ENCODE measurements at places on chromosomes 7 and 10. TPM values are rescaled to one million over a fixed set of nuclear protein-coding genes. Genes with fewer than 3 reads are reported as not detected.

- DNase-seq: no peak
Observed at GRCh38 chr10:44829426-44829825, 81.7 kb upstream of the TMEM72 start.

GRCh38 chr7:151252961-151253711 lies 4.6 kb upstream of the SMARCD3 start:
- DNase-seq: no peak

DNA sequence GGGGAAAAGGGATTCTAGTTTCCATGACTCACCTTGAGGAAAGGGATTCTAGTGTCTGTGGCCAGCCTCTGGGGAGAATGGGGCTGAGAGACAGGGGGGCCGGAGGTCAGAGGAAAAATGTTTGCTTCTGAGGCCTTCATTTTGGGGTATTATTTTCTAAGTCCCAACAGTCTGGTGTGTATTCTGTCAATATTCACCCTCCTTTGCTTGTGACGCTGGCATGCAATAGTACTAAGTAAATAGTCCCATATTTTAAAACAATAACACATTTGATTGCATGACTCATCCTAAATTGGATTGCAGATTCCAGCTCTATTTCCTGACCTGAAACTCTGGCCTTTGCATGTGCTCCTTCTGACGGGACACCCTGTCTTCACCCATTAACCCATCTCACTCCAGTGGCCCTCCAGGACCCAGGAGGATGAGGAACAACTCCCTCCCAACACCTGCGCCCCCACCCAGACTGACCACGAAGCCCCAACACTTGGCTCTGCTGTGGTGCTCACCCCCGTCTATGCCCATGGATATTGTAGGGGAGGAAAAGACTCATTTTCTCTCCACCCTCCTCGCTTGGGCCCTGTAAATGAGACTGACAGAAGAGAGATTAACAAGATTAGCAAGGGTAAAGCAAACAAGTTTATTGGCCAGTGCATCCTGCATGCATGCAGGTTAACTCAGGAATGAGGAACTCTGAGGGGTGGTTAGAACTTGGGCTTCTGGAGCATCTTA lies 495.6 kb upstream of the KLF6 start:
- DNase-seq: no peak

- no peak for DNase-seq
Observed at GRCh38 chr7:134520130-134520529, 7.2 kb upstream of the AKR1B10 start.

DNA sequence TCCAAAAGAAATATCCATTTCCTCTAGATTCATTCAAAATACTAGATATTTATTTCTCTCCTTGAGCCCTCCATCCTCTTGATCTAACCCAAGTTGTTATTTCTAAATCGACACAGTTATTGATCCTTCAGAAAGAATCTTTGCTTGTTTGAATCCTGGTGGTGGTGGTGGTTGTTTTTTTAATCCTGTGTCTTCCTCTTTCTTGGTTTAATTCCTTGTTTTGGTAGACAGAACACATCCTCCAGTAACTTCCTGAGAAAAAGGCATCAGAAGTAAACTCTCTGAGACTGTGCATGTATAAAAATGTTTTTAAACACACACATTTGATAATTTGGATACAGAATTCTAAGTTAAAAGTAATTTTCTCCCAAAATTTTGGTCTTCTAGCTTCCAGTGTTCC lies 49.9 kb downstream of the SIRT1 start:
- no peak for DNase-seq

DNA sequence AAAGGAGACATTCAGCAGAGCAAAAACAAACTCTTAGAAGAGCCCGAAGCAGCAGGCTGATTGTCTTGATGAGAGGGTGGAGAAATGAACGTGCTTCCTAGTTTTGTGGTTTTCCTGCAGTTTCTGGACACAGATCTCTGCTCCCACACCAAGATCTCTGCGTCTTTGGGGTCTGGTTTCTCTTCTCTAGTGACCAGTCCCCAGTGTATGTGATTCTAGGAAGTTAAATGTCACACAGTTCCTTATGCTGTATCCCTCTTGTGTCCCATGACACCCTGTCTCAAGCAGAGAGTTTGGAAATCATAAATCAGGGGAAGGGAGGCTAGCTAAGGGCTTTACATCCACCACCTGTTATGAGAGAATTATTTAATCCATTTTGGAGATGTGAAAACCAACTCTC lies 55.4 kb upstream of the KLF14 start:
- DNase-seq: no peak

DNA sequence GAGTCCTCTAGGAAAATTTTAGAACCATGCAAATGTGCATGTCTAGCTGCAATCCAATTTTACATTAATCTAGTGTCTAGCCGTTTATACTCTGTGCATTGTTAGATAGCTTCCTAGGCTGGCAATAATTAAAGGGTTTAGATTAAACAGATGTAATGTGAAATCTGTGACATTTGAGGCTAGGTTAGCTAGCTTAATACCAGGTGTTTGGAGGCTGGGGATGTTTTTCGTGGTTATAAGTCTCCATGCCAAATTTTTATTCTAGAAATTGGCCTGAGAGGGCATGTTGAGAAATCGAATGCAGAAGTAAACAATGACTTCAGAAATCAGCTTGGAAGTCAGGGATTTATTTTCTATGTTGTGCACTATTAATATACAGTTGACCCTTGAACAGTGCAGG lies 94.2 kb downstream of the ST7 start:
- DNase-seq: no peak

Gene ANKRD30A
- 1.3 TPM for total RNA-seq

DNA sequence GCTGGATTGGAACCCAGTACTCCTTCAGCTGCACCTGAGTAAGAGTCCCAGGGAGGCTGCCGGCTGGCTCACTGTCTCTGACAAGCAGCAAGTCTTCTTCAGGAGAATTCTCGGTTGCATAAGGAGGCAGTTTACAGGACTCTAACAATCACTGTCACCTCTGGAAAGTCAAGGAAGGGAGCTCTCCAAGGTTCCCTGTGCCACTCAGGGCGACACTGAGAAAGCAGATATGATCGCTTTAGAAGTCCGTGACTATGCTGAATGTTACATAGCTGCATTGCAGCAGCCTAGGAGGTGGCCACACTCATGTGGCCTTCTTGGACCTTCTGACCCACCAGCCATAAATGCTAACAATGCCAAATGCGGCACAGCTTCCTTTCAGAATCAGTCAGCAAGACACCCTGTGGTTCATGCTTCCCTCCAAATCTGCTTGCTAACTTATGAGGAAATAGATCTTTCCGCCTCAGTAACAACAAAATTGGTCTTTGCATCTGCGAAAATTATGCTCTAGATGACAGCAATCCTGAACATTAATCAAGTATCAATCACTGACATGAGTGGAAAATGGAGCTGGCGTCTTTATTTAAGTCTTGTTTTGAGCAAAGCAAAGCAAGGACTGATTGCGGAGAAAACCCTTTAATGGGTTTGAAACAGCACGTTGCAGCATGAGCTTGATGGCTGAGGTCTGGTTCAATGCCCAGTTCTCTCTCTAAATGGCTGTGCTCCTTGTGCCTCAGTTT lies 132.9 kb downstream of the ATXN7L1 start:
- DNase-seq: no peak

GRCh38 chr7:92730808-92731207 lies 105.6 kb downstream of the CDK6 start:
- no peak for DNase-seq

GRCh38 chr7:33534833-33535232 lies 370.5 kb upstream of the BMPER start:
- no peak for DNase-seq

GRCh38 chr7:7978860-7979259 lies 10.3 kb downstream of the GLCCI1 start:
- DNase-seq: no peak

- no peak for DNase-seq
Observed at GRCh38 chr7:127948312-127948711, 82.9 kb downstream of the LRRC4 start.

Gene ACTR3C
- total RNA-seq: 4.3 TPM

GRCh38 chr7:85593355-85593754 lies 406.5 kb upstream of the SEMA3D start:
- no peak for DNase-seq

DNA sequence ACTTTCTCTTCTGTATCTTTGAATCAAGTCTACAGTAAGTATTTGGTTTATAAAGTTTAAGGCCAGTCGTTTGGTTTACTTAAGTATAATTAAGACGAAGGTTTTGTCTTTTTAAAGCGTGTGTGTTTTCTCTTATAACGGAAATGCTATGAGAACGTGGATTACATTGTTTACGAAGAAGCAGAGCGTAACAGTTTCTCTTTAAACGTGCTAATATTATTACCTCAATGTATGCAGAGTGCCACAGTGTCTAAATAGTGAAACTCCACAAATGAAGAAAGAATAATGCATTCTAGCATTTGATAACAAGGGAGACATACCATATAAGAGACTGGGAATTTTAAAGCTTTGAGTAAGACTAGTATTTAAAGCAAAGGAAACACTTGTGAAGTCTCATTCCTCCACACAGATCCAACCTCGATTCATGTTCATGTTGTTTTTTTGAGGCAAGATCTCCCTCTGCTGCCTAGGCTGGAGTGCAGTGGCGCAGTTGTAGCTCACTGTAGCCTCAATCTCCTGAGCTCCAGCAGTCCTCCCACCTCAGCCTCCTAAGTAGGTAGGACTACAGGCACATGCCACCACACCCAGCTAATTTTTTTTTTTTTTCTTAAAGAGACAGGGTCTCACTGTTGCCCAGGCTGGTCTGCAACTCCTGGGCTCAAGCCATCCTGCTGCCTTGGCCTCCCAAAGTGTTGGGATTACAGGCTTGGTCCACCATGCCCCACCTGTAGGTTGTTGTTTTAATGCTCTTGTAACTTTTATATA lies 75.1 kb downstream of the ANKRD61 start:
- DNase-seq: no peak

DNA sequence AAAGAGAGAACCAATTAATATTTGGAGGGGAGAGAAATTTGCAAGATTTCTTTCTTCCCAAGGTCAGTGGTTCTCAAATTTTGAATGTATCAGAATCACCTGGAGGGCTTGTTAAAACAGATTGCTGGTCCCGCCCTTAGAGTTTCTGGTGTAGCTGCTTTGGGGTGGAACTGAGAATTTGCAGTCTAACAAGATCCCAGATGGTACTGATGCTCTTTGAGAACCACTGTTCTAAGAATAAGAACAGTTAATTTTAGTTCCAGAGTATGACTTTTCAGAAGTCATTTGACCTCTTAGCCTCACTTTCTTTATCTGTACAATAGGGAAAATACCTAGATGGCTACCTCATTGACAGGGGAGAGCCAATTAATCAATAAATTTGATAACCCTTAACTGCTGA lies 161.6 kb downstream of the PRKG1 start:
- DNase-seq: no peak

Gene DKK1
- 13.3 TPM for total RNA-seq

GRCh38 chr7:22718200-22718711 lies 8.7 kb upstream of the IL6 start:
- no peak for DNase-seq

Gene COL13A1
- total RNA-seq: not detected

Gene CHCHD3
- total RNA-seq: 53.0 TPM
